ENCODE measurements at places on chromosomes 3 and 15.

GRCh38 chr3:171339598-171339997 lies 120.6 kb downstream of the TNIK start:
- DNase-seq = no peak

- no peak for DNase-seq
These were observed 159.6 kb upstream of the KCNH8 start for GRCh38 chr3:18988614-18989229.

GRCh38 chr3:43117257-43117656 lies 11.4 kb upstream of the POMGNT2 start:
- no peak for DNase-seq

DNA sequence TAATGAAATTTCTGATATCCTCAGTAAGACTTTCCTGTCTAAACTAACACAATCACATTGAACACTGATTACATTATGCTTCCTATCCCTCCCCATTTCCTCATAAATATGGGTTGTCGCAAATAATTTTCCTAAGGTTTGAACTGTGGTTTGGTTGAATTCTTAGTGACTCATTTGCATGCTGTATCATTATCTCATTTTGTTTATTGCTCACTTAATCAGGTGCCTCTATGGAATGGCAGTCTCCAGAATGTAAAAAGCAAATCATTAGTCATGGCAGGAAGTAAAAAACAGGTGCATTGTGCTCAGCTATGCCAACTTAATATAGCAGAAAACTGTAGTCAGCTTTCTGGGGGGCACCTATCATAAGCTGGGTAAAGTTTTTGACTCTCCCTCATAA lies 216.0 kb upstream of the ZBTB20 start:
- no peak for DNase-seq

DNA sequence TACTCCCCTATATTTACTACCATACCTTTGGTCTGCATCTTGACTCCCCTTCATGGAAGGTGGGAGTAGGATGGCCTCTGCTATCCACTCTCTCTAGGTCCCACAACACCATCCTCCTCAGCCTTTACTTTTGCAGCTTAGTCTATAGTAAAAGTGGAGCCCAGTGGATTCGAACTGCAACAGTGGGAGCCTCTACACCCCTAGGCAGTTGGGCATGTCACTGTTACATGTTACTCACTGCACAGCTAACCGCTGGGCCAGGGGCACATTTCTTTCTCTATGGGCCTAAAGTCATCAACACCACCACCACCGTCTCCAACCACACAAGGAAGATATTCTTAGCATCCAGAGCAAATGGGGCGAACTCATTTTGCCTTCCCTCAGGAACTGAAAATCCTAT lies 62.9 kb downstream of the KLF13 start:
- DNase-seq = no peak

DNA sequence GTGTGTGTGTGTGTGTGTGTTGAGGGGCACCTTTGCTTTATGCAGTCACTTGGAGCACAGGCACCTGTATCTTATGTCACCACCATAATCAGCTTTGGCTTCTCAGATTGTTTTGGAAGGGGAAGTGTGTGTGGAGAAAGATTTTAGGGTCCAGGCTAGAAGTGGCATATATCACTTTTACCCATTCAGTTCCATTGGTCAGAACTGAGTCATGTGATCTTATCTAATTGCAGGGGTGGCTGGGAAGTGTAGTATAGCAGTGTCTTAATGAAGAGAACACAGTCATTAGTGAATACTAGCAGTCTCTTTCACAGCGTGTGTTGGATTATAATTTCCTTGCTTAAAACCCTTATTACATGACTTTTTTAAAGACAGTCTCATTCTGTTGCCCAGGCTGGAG lies 20.6 kb downstream of the NCK1 start:
- no peak for DNase-seq

DNA sequence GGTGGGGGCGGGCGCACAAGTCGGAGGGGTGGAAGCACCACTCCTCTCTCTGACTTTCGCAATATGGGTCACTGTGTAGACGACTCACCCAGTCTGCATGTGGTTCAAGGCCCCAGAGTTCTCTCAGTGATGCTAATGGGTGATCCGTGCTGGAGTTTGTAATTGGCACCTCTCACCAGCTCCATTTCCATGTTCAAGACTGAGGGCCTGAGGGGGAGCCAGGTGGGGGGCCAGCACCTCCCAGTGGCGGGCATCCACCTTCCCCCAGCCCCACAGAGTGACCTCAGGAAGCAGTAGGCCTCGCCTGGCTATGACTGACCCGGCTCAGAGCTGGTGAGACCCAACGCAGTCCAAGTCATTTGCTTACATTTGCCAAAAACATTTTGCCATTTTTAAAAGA lies 230.0 kb upstream of the ST8SIA2 start:
- DNase-seq = no peak

DNA sequence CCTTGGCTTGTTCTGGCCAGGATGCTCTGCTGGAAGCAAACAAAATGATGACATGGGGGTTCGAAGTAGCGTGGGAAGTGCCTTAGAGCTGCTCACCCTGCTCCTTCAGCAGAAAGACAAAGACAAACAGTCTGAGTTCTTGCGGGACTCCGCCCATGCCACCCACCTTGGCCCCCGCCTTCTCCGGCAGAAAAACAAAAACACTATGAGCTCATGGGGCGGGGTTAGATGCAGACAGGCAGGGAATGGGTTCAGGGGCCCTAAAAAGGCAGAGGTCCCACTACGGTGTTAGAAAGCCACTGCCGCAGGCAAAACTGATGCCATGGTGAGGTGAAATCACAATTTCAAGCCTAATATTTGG lies 9.7 kb upstream of the NCKIPSD start:
- DNase-seq = no peak

DNA sequence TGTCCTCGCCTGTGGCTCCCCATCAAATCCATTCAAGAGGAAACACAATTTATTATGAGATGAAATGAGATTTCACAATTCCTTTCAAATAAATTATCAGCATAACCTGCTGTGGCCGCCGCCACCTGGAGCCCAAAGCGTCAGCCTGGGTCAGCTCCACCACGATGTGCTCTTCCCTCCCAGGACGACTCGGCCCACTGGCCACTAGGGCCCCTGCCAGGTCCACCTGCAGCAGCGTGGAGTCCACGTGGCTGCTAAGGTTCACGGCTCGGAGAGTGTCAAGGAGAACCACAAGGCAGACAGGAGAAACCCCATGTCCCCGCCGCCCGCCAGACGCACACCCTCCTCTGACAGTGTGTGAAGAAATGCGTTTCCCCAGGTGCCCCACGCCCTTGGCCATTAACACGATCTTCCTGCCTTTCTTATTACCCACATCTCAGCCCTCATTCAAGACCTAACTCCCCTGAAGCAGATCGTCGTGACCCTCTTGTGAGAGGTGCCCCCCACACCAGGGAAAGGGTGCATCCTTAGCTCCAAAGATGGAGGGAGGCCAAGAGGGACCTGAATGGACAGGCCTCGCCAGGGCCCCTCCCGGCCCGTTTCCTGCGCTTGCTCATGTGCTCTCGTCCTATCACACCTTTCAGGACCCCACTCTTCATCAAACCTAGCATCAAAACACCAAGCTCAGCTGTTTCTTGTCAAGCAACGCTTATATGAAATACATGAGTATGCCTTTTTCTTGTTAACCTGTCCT lies 80.6 kb downstream of the OCA2 start:
- DNase-seq = no peak

- no peak for DNase-seq
These were observed 570.6 kb upstream of the UBE2E2 start for GRCh38 chr3:22632536-22632935.

- DNase-seq = no peak
These were observed 22.3 kb downstream of the FBXL2 start for GRCh38 chr3:33299395-33300081.

GRCh38 chr15:62769604-62770003 lies 272.9 kb upstream of the TPM1 start:
- no peak for DNase-seq

GRCh38 chr3:135050536-135050935 lies 255.5 kb downstream of the EPHB1 start:
- DNase-seq = no peak

DNA sequence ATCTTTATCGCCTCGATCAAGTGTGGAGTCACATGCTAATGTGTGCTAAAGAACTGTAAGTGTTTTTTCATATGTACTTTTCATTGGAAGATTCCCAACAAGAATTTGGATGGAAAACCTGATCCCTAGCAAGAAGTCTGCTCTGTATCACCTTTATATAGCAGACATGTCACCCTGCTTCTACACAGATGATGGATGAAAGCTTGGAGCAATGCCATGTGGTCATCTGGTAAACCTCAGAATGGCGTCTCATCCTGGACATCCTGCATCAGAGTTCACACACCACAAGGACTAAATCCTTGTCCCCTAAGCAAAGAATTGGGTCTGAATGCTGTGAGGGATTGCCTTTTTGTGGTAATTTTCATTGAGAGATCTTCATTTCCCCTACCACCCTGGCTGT lies 42.1 kb upstream of the CTDSPL start:
- DNase-seq = no peak

GRCh38 chr15:65171428-65171827 lies 13.7 kb downstream of the CLPX start:
- no peak for DNase-seq

DNA sequence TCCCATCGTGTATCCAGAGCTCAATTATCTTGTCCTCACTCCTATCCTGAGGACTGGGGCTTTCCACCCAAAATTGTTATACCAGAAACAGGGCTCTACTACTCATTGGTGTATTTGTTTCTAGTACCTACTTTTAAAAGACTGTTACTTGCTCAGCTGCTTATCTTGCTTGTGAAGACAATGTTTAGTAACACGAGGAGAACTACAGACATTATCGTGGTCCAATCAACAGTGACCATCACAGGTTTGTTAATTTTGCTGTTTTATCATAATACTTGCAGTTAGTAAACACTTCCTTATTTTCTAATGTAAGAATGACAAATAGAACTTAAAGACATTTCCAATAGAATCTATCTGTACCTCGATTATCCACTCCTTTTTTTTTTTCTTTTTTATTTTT lies 13.5 kb downstream of the LRCH3 start:
- no peak for DNase-seq

DNA sequence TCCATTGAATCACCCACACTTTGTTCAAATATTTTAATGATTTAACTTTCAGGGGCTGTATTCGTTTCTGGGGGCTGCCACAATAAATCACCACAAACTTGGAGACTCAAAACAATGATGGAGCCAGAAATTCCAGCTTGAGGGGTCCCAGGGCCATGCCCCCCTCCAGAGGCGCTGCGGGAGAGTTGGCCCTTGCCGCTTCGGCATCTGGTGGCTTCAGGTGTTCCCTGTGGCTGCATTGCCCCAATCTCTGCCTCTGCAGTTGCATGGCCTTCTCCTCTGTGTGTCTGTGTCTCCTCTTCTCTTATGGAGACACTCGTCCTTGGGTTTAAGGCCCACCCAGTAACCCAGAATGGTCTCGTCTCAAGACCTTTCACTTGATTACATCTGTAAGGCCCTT lies 144.7 kb downstream of the CHSY1 start:
- peak; percentile 10 for DNase-seq
